ENCODE measurements at places on chromosomes 2 and 18.

- no peak for DNase-seq
Measured at GRCh38 chr2:1371082-1371481, 42.2 kb upstream of the TPO start.

- no peak for DNase-seq
Measured at GRCh38 chr2:159790323-159790722, 7.7 kb downstream of the CD302 start.

GRCh38 chr2:88580088-88580487 is 47.2 kb downstream of the EIF2AK3 start:
- no peak for DNase-seq

DNA sequence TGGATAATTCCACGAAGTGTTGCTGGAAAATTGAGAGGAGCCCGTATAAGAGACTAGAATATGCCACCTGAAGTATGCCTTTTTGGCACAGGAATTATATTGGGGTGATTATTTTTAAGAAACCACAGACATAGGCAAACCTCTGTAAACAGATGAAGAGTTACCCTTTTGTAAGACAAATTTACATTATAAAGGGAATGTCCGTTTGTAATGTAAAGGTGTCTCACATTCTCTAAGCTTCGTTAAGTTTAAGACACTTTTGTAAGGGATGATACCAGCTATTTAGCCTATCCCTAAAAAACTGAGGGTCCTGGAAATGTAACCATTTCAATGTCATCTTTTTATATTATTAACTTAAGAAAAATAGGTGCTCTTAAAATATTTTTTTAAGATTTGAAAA is 432.8 kb upstream of the SYT4 start:
- DNase-seq: no peak

DNA sequence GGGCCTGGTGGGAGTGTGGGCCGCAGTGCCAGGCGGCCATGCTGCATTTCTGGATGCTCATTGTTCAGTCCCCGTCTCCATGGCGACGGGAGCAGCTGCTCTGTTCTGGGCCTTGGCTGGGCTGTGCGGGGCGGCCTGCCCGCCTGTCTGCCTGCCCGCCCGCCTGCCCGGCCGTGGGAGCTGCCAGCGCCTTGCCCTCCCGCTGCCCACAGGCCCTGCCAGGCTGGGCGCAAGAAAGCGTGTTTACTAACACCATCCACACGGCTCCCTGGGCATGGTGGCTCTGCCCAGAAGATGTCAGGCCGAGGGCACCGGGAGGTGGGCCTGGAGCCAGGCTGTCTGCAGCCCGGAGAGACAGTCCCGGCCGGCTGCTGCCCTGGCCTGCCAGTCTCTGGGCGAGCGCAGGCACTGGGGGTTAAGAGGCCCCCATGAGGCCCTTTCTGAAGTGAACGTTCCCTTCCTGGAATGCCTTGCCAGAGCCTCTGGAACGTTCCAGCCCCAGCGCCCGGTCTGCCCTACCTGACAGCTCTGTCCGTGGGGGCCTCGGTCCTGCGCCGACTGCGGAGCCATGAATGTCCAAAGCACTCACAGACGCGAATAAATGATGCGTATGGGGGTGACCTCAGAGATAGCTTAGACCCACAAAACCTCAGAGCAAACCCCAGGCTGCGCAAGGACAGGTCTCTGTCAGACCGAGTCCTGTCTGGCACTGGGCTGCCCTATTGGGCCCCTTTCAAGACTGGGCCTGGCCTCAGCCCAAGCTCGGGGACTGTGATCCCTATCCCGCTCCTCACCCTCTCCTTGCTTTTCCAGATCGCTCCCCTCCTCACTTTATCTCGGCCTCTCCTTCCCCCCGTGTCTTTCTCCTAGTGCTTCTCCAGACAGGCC is 44.3 kb downstream of the MYCN start:
- DNase-seq: no peak

Measured in NCI-H1436 treated with DMSO at 0.1 percent for 48 hours (cell line).